Urothelium cell line (cell line): ENCODE measurements at places on chromosomes 12 and 14.

DNA sequence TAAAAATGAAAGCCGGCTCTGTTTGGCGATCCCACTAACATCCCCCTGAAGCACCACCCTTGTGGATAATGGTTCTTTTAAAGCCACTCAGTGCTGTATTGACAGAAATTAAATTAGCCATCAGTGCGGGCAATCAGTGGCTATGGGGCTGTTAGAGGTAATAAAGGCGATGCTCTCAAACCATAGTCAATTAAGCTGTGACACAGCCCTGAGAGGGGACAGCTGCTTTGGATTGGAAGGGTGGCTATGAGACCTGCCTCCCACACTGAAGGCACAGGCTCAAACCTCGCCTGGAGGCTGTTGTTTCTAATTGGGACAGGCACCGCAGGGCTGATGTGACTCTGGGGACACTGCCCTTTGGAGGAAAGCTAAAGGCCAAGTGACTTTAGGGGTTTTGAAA, 562.2 kb downstream of the VRK1 start:
- no peak for DNase-seq

- DNase-seq: no peak
These were observed 114.3 kb downstream of the KICS2 start for GRCh38 chr12:64107776-64108175.

DNA sequence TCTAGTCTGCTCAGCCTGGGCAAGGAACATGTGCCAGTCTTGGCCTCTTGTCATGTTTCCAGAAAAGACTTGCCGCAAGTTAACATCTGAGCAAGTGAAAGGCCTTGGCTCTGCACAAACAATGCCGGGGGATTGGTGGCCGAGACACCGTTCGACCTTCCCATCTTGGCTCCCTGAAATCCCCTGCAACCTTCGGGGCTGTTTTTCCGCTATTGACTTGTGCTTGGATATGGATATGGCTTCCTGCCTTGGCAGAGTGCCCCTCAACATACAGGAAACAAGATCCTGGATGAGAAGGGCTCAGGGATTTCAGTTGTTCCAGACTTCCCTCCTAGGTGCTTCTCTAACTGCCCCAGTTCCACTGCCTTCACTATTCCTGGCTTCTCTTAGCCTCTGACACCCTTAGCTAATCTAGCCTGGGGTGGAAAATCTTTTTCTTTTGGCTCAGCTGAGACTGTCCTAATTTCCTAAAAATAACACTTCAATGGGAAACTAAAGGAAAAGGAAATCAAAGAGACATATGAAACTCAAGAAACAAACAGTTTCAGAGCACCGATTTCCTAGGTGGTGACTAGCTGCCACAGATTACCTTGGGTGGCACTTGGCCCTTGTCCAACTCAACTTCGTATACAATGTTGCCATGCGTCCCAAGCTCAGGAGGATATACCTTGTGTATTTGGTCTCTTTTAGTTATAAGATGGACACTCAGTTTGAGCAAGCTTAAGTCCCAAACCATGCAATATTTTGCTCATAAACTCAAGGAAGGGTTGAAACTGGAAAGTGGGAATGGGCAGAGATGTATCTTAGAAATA, 33.9 kb downstream of the RDH12 start:
- DNase-seq: no peak

GRCh38 chr12:103640410-103640809, 53.3 kb downstream of the STAB2 start:
- no peak for DNase-seq

GRCh38 chr12:103820881-103821489, 20.0 kb downstream of the NT5DC3 start:
- no peak for DNase-seq

DNA sequence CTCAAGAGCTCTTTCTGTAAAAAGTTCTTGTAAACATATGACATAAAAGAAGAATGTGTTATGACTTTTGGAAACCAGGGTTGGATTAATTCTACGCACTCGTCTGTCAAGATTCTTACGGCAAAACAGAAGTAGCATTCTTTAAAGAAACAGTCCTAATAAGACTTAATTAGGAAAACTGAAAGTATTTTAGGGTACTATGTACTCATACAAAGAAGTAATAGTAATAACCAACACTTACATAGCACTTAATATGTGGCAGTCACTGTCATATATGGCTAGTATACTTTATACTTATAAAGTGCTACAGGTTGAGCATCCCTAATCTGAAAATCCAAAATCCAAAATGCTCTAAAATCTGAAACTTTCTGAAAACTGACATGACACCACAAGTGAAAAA, 72.9 kb upstream of the ST8SIA1 start:
- DNase-seq: no peak

GRCh38 chr12:119748497-119748896, 80.6 kb downstream of the PRKAB1 start:
- DNase-seq: no peak

DNA sequence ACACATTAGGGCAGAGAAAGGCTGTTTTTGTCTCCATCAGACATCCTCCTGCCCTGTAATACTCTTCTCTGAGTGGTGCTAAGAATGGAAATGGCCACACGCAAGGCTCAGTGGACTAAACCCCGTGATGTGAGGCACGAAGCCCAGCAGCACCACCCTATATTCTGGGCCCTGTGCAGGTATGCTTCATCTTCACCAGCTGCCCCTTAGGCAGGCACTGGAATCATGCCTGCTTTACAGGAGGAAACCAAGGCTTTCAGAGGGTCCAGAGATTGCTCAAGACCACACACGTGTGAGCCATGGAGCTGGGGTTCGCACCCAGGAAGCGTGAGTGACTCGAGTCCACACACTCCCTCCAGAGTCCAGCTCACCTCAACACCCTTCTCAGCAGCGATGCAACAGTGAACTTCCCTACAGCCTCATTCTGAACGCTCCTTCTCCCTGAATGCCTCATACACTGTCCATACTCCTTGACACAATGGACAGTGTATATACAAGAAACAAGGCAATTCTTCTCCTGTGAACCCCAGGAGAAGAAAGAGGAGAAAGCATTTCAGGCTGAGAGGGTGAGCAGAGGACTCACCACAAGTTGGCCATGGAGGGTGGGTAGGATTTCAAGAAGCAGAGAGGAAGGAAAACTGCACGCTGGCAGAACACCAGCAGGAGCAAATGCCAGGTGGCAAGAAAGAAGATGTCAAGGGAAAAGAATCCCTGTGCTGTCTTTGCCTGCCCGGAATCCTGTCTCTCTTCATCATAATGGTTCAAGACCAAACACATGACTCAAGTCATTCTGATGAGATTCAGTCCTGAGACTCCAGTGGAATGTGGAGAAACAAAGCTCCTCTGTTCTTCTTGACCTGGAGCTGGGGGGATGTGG, 39.1 kb downstream of the NT5DC3 start:
- DNase-seq: peak; percentile 82

DNA sequence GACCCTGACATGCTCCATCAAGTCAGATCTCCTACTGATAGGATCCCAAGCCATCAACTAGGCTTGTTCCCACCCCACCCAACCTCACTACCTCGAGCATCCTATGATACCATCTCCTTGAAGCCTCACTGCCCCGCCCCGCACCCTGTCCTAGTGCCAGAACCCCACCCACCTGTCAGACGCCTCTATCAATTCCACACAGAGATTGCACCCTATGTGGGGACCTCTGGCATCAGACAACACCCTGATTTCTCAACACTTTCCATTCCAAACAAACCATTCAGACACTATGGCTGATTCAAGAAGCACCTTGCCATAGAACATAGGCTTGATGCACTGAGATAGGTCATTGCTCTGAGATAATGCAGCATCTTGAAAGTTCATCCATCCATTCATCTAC, 3.1 kb upstream of the GLTP start:
- DNase-seq: no peak

- no peak for DNase-seq
These were observed 213.4 kb downstream of the PHETA1 start for GRCh38 chr12:111155521-111155920.

DNA sequence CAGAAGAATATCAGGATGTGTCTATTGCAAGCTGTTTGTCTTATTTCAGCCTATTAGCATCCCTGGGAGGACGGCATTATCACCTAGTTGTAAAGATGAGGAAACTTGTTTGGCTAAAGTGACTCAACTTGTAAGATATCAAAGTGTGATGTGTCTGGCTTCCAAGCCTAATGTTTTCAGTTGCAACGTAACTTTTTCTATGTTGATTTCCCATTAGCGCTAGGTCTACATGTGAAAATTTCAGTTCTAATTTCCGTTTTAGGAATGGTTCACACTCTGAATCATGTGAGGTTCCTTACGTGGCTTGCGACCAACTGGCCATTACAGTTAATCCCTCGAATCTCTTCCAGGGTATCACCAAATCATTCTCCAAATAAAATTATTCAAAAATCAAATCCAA, 58.0 kb downstream of the LLPH start:
- DNase-seq: no peak

GRCh38 chr12:62784576-62784975, 150.4 kb downstream of the PPM1H start:
- no peak for DNase-seq

DNA sequence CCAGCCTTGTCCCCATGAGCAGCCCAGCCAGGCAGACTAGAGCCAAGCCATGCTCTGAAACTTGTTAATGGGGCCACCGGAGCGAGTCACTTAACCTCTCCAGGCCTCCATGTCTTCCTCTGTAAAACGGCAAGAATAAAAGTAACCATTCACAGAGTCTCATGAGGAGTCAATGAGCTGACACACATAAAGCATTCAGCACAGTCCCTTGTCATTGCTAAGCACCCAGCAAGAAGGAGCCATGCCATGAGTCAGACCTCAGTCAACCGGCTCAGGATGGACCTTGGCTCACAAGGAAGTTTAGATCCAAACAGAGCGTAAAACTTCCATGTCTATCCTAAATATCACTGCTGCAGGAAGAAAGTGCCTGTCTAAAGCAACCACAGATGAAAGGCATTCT, 10.6 kb downstream of the FICD start:
- DNase-seq: no peak

GRCh38 chr12:41250748-41251147, 62.6 kb downstream of the PDZRN4 start:
- no peak for DNase-seq

GRCh38 chr14:76320486-76320885, 55.5 kb upstream of the ESRRB start:
- DNase-seq: no peak

DNA sequence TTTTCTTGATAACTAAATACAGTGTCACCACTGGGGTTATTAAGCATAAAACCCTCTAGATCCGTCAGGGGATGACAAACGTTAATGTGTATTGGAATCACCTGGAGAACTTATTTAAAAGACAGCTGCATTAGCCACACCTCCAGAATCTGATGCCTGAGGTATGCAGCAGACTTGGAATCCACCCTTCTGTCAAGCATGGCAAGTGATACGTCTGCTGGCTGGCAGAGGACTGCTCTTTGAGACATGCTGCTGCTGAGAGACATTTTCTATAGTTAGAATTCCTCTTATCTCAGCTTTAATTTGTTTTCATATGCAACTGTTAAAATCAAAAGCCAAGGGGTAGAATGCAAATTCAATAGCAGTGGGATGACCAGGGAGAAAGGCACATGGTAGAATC, 496.3 kb downstream of the NELL2 start:
- DNase-seq: no peak

GRCh38 chr14:90981636-90982035, 78.8 kb downstream of the RPS6KA5 start:
- no peak for DNase-seq

- DNase-seq: peak; percentile 57
These were observed 95.6 kb downstream of the GAS2L3 start for GRCh38 chr12:100668945-100669536.

DNA sequence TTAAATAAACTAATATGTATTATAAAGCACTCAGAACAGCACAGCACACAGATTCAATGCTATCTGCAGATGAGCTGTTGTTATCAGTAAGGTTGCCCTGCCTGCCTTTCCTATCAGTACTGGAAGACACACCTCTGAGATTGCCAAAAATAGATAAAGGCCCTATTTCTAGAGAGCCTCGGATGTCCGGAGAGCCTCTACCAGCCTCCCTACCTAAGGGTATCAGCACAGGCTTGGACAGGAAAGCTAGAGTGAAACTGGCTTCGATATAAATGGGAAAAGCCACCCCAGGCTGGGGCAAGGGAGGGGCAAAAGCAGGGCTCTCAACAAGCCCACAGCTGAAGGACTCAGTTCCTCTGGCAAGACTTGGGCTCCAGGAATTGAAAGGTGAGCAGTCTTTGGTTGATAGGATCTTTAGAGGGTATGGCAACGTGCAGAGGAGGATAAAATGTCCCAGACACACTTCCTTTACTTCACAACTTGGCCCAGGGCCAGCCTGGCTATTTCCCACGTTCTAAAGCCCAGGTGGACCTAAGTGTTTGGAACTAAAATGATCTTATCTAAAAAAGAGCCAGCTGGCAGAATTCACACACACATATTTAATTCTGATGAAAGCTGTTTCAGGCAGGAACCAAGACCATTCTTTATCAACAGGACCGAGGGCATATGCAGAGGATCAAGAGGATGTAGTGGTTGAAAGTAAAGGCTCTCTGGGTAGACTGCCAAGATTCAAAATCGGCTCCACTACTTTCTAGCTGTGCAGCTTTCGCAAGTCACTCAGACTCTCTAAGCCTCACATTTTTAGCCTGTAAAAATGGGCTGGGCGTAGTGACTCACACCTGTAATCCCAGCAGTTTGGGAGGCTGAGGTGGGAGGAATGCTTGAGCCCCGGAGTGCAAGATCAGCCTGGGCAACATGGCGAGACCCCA, 37.8 kb upstream of the ITPR2 start:
- DNase-seq: peak; percentile 57

- DNase-seq: no peak
These were observed 207.9 kb downstream of the TMEM132C start for GRCh38 chr12:128474916-128475315.

GRCh38 chr12:46457958-46458357, 85.4 kb upstream of the SLC38A2 start:
- DNase-seq: no peak

DNA sequence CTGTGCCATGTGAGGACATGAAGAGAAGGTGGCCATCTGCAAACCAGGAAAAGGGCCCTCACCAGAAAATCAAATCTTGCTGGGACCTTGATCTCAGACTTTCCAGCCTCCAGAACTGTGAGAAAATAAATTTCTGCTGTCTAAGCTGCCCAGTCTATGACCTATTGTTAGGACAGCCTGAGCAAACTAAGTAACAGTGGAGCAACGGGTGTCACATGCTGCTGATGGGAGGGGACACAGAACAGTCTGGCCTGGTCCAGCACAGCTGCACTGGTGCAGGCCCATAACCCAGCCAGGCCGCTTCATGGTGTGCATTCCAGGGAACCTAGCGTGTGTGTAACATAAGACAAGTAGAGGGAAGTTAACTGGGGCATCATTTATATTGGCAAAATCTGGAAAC, 42.1 kb downstream of the GRIP1 start:
- no peak for DNase-seq

DNA sequence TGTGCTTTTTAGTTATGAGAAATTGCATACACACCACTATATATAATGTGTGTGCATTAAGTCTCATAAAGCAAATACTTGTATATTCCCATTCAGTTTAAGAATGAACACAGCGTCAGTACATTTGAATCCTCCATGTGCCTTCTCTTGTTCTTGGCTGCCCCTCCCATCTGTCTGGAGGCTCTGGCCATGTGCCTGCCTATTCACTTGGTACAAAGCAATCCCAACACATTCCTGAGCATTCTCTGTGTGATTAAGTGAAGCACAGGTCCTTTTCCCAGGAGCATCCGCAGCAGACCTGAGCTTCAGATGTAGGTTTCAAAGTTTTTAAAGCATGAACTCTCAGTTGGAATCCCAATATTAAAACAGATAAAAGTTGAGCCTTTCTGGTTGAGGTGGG, 58.7 kb downstream of the POLR3B start:
- peak; percentile 20 for DNase-seq
